Stimulated activated CD4-positive, alpha-beta T cell treated with anti-CD3 and anti-CD28 coated beads, TNF-alpha, amount 100 ng/mL, for 48 hours (primary cell): ENCODE measurements at places on chromosomes 4 and X.

DNA sequence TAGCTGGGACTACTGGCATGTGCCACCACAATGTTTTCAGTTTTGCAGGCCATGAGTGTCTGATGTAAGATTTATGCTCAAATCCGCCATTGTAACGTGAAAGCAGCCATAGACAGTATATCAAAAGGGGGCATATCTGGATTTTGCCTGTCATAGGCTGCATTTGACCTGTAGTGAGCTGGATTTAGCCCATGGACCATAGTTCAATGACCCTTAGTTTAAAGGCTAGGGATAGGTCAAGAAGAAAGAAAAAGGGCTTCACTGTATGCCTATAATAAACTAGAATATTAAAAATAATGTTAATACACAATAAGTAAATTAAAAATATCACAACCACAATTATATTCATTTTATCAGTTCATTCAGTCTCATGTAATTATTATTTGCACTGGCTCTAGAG lies 181.8 kb downstream of the STIM2 start:
- no peak for DNase-seq

- no peak for DNase-seq
These were observed 343.4 kb upstream of the RASGEF1B start for GRCh38 chr4:81814987-81815541.

- no peak for DNase-seq
These were observed 550.0 kb upstream of the DIPK2B start for GRCh38 chrX:45750639-45751038.

DNA sequence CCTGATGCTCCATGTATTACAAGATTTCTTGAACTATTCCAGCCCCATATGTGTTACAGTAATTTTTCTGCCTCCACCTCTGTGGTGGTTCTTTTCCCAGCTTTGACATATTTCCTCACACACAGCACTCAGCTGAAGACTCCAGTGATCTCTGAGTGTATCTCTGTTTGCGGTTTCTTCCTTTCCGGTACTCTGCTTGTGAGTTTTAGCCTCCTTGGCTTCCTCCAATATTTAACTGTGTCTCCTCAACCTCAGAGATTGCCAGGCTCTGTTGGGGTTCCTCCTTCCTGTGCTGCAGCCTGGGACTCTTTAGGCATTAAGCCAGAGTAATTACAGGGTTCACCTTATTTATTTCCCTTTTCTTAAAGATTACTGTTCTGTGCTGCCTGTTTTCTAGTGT lies 73.2 kb downstream of the NFKB1 start:
- DNase-seq: no peak

DNA sequence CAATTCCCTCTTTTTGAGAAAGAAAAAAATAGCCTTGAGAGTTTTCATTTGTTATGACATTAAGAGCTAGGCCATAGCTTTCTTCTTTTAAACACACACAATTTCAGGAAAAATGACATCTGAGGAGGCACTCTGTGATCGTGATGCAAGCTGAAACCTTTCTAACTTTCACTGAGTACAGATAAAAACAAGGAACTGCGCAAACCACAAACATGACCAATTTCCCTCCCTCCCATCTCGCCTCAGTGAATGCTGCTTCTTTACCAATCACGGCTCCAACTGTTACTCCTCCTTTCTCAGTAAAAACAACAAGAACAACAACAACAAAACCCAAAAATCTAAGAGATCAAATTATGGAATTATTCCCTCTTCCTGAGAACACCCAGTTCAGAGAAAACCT lies 626.8 kb downstream of the TLL1 start:
- no peak for DNase-seq

DNA sequence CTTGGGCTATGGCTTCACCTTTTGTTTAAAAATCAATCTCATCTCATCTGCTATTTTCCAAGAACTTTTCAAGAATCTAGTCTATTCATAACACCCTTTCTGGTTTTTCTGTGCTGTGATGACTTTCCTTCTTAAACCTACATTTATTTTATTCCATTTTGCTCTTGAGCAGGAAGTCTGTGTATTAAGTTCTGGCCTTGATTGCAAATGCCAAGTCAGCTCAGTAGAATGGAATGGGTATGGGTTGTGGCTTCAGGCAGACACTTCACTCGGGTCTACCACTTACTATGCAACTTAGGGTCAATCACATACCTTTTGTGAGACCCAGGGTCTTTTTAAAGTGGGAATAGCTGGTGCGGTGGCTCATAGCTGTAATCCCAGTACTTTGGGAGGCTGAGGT lies 522.3 kb downstream of the TRIML1 start:
- no peak for DNase-seq

DNA sequence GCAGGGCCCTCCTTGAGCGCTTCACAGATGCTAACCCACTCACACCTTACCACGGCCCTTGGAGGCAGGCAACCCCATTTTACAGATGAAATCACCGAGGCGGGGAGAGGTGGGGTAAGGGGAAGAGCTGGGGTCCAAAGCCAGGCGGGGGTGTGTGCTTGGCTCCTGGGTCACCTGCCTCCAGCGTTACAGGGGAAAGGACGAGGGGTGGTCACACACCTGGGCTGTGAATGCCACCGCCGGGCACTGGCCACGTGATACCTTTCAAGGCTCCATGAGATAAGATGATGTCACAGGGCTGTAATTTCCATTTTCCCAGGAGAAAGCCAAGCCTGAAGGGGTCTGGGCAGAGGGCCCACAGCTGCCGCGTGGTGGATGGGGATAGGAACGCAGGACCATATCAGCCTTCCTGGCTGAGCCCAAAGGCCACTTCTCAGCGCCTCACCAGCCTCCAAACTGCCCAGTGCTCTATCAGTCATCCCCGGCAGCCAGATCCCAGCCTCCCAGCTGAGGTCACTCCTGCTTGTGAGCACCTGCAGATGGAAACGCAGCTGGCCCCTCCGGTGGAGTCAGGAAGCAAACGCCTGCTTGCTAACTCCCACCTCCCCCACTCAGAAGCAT lies 62.4 kb upstream of the CRMP1 start:
- DNase-seq: no peak

DNA sequence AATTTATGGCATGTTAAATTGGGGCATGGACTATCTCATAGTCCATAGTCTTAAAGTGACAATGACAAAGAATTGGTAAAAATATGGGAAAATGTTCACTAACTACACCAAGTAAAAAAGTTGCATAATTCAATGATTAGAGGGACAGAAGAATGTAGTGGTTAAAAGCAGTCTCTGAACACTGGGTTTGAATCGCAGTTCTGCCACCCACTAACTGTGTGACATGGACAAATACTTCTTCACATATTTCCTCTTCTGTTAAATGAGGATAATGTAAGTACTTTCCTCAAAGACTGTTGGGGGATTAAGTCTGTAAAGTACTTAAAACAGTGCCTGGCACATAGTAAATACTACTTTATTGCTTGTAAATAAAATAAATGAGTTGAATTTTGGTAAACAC lies 15.3 kb downstream of the COQ2 start:
- no peak for DNase-seq

- DNase-seq: no peak
These were observed 6.8 kb downstream of the BCOR start for GRCh38 chrX:40090961-40091360.

DNA sequence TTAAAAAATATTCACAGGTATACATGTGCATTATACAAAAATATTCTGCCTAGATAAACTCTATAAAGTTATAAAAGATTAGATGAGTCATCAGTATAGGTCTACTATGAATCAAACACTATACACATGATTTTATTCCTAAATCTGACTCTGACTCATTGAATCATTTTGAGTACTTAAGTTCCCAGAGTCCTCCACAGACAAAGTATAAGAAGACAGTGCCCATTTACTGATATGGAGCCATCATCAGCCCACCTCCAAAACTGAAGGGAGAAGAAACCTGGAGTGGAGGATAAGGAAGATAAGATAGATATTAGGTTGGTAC lies 28.7 kb upstream of the ANTXR2 start:
- no peak for DNase-seq

GRCh38 chr4:77194989-77195388 lies 38.0 kb downstream of the CCNG2 start:
- DNase-seq: no peak

DNA sequence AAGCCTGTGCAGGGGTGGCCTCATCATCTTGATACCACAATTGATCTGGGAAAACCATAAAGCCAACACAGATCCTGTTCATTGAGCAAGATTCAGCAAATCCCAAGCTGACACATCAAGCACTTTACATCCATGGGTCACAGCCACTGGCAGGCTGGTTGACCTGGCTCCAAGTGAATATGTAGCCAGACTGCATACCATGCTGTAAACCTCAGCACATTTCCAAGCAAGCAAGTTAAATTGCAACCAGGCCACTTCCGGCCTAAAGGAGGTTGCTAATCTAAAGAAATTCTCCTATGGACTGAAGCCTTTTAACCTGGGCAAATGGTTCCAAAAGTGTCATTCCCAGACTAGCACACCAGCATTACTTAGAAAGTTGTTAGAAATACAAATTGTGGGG lies 54.4 kb upstream of the USP26 start:
- no peak for DNase-seq

GRCh38 chrX:86711531-86712180 lies 563.4 kb downstream of the DACH2 start:
- no peak for DNase-seq

- no peak for DNase-seq
These were observed 804 bp downstream of the OSTC start for GRCh38 chr4:108651014-108651791.

DNA sequence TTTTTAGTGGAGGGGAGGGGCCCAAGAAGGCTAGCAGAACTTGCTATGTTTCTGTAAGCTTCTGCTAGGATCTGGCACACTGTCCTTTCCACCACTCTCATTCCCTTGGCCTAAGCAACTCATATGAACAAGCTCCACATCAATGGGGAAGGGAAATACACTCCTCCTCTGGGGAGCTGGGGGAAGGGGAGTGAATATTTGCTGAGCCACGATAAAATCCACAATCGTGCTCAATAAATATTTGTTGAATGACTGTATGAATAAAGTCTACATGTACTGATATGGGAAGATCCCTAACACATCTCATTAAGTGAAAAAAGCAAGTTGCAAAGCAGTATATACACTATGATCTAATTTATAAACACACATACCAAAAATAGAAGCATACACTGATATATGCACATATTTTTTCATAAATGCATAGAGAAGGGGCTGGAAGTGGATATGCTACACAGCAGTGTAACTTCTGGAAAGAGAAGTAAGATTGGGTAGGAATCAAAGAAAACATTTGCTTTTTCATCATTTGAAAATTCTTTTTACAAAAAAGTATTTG lies 95.8 kb upstream of the EFHC2 start:
- no peak for DNase-seq

GRCh38 chr4:93540562-93540961 lies 288.0 kb upstream of the ATOH1 start:
- no peak for DNase-seq

GRCh38 chr4:48752726-48753125 lies 27.4 kb downstream of the FRYL start:
- no peak for DNase-seq

DNA sequence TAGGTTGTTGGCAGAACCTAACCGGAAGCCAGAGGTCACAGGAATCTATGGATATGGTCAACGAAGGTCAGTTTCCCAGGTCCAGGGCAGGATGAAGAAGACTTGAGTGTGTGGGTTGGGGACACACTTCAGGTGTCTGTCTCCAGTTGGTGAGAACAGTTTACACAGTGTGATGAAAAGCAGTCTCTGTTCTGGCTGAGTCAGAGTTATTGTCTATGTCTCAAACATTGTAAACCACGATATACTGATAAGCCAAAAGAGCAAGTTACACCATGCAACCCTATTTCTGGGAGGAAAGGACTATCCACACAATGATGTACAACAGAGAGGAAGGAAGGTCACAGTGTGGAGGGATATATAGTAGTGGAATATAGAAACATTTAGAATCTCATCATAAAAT lies 187.1 kb upstream of the C1QTNF7 start:
- no peak for DNase-seq

GRCh38 chrX:15475486-15475885 lies 17.6 kb downstream of the PIR start:
- DNase-seq: no peak

DNA sequence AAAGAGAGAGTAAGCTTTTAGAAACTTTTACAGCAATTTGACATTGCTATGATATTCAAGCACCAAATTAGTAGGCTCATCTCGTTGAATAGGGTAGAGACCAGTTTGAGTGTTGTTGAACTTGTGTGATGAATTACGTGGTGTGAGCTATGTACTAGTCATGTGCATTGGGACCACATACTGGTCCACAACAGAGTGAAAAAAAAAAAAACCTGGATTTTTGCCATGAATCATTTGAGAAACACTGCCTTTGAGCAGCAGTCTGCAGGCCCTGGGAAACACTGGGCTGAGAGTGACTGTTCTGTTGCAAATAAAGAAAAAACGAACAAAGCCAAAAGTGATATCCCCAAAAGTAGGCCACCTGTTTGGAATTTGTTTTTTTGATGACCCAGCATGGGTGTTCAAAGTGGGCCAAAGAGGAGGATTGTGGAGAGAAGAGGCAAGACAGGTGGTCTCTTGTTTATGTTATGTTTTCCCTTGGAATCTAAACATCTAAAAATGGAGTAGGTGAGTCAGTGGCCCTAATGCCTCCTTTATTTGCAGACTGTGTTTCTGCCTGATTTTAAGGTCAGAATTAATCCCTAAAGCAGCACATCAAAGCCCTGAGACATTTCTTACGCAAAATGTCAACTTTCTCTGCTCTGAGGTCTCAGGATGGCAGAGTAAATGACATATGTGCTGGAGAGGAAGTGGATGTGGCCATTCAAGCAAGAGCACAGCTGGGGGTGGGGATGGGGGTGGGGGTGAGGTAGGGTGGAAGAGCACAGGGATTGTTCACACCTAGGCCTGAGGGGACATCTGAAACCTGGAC lies 33.5 kb downstream of the TAF7L start:
- no peak for DNase-seq

DNA sequence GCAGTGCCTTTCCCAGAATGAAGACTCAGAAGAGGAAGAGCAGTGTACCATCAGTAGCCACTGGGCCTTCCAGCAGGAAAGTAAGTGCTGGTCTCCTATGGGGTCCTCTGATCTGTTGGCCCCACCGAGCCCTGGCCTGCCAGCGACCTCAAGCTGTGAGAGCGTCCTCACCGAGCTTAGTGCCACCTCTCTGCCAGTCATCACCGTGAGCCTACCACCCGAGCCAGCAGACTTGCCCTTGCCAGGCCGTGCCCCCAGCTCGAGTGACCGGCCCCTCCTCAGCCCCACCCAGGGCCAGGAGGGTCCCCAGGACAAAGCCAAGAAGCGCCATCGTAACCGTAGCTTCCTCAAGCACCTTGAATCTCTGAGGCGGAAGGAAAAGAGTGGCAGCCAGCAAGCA lies 69.7 kb downstream of the STARD8 start:
- no peak for DNase-seq

- DNase-seq: no peak
These were observed 3.4 kb downstream of the TENM3 start for GRCh38 chr4:182246401-182247205.

GRCh38 chr4:21819086-21819485 lies 129.5 kb downstream of the KCNIP4 start:
- DNase-seq: no peak

GRCh38 chr4:48421101-48421500 lies 62.0 kb upstream of the SLC10A4 start:
- no peak for DNase-seq
